Pericardium fibroblast (primary cell): ENCODE measurements at places on chromosomes 7 and 10. TPM values are rescaled to one million over a fixed set of nuclear protein-coding genes. Genes with fewer than 3 reads are reported as not detected.

HIPK2 gene
- total RNA-seq = 17.0 and 28.3 TPM in 2 replicates

EGR2 gene
- total RNA-seq = 3.3 and 5.1 TPM in 2 replicates

AOC1 gene
- total RNA-seq = not detected in 2 replicates

CFTR gene
- 0.12 TPM in 1 of 2 replicates, not detected in the other for total RNA-seq

UBE2D4 gene
- total RNA-seq = 17.1 and 29.9 TPM in 2 replicates

PPIF gene
- total RNA-seq = 33.9 and 38.0 TPM in 2 replicates

PALS2 gene
- total RNA-seq = 6.9 and 13.5 TPM in 2 replicates

TEX47 gene
- not detected in 2 replicates for total RNA-seq
